ENCODE measurements at places on chromosomes 12 and 14. TPM values are rescaled to one million over a fixed set of nuclear protein-coding genes. Genes with fewer than 3 reads are reported as not detected.

The AKAP3 gene
- 0.80 TPM for total RNA-seq

The NFE2 gene
- total RNA-seq: 3.3 TPM

The MANSC4 gene
- not detected for total RNA-seq

The C3AR1 gene
- total RNA-seq: 3.8 TPM

The TMEM233 gene
- not detected for total RNA-seq

The BBOF1 gene
- total RNA-seq: 5.3 TPM

The ANKS1B gene
- 5.5 TPM for total RNA-seq

The FAM222A gene
- total RNA-seq: 5.4 TPM

The LRRC10 gene
- total RNA-seq: not detected

The ETFRF1 gene
- 35.6 TPM for total RNA-seq

The IAPP gene
- not detected for total RNA-seq
